ENCODE measurements at places on chromosomes 13 and 19.

DNA sequence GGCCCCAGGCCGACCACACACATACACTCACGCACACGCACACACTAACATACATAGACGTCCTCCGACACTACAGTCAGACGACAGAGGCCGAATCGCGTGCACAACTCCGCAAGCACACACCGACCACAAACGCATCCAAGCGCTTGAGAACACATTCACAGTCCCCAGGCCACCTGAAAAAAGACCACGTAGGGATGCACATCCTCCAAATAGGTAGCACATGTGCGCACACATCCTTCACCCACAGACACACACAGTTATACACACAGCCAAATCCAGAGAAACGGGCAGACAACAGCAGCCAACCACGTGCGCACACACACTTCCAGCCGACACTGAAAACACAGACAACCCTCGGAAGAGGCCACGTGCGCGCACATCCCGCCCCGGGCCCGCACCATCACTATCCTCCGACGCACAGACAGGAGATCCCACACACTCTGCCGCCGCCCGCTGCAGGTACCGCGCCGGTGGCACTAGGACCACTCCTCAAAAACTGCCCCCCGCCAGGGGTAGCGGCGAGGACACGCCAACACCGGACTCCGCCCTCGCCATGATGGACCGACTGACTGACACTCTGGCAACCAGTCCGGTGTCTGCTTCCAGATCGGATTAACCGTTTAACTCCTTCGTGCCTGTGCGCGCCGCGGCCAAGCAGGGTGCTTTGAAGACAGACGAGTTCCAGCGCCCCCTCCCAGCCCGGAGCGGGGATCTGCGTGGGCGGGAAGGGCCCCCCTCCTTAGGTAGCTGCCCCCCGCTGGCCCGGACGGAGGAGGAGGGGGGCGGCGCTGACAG, 493 bp upstream of the PDE4A start:
- peak; percentile 89 for DNase-seq

GRCh38 chr13:29761815-29762214, 88.6 kb downstream of the UBL3 start:
- no peak for DNase-seq

GRCh38 chr13:85806553-85807175, 7.4 kb upstream of the SLITRK6 start:
- DNase-seq, result peak; percentile 45

- DNase-seq, result no peak
Measured at GRCh38 chr13:62113179-62113578, 697.5 kb upstream of the PCDH20 start.

DNA sequence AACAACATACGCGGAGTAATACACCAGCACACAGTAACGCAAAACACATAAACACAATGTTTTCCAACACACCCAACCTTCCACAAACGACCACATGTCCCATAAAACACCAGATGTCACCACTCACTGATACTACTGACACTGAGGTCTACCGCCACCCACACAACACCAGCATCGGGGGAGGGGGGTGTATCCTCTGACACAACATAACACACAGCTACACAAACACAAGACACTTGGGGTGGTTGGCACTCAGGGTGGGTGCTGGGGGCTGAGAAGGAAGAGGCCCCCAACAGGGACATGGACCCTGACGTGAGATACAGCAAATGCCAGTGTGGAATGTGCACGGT, 1.5 kb upstream of the KCNN4 start:
- no peak for DNase-seq

DNA sequence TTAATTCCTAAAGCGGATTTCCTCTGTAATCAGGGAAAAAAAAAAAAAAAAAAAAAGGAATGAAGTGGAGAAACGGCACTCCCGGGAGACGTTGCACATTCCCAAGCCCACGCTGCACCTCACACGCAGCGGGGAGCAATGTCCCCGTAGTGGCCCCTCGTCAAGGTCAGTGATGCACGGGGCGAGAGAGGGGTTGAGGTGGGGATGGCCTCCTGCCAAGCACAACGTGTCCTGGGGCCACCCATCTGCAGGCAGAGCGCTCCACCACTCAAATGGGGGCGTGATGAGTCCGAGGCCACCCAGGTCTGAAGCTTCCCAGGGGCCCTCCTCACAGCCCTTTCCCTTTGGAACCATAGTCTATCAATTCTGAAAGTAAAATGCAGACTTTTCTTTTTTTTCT, 15.1 kb downstream of the PLK5 start:
- DNase-seq, result no peak

DNA sequence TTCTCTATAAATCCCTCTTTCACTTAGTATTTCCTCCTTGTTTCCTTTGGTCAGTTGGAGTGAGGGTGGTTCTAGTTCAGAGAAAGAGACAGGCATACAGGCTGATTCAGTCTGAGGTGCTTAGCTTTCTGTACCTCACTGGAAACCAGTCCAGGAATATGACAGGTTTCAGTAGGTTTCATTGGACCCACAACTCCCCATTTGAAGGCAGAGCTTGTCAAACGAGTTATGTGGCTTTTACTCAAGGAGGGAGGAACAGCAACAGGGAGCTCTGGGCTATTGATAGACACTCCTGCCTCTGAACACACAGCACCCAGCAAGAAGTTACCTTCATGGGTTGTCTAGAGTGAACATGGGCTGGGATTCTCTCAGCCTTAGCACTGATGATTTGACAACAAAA, 14.5 kb downstream of the ACTN4 start:
- no peak for DNase-seq

GRCh38 chr19:3986260-3987041, 1.2 kb upstream of the EEF2 start:
- DNase-seq, result peak; percentile 80

GRCh38 chr13:43003010-43003409, 11.0 kb upstream of the EPSTI1 start:
- no peak for DNase-seq

DNA sequence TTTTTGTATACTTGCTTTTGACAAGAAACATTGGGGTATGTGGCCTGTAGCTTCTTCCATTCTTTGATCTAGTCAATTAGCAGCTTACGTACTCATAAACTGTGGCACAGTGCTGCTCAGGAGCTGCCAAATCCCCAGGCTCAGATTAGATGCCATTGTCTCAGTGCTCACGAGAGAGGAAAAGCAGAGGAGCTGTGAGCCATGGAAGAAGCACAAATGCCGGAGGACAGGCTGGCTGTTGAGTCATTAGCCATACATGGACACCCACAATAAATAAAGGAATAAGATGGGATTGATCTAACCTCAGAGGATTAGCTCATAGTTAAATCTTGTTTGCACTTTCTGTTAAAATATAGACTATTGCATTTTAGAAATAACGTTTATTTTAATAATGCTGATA, 121.7 kb downstream of the POSTN start:
- no peak for DNase-seq

GRCh38 chr13:56923626-56924140, 217.0 kb upstream of the PRR20A start:
- DNase-seq, result no peak

- DNase-seq, result no peak
Measured at GRCh38 chr13:111384441-111385182, 64.2 kb downstream of the TEX29 start.

DNA sequence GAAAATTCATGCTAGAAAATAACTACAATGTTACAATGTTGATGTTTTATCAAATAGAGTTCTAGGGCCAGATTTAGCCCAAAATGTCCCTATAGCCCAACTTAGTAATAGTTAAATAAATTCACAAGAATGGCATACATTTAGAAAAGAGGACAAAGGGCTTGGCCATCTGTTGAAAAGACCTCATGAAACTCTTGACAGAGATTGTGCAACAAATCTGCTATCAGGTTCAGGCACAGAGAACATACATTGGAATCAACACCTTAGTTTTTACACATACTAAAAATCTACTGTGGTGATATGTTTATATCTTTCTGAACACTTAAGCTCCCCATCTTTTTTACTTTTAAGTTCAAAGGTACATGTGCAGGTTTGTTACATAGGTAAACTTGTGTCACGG, 298.3 kb upstream of the DACH1 start:
- DNase-seq, result no peak

DNA sequence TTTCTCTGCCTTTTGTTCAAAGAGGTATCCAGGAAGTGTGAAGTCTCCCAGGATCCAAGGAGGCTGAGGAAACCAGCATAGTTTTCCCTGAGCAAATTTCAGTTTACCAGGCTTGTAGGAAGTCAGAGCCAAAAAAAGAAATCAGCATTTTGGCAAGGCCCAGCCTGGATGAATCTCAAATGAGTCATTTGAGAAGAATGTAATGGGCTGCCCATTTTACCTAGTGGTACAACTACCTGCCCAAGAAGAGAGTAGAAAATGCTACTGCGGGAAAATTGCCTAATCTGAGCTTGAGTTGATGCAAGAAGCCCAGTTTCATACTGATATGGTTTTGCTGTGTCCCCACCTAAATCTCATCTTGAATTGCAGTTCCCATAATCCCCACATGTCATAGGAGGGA, 284.1 kb upstream of the ZNF507 start:
- no peak for DNase-seq

DNA sequence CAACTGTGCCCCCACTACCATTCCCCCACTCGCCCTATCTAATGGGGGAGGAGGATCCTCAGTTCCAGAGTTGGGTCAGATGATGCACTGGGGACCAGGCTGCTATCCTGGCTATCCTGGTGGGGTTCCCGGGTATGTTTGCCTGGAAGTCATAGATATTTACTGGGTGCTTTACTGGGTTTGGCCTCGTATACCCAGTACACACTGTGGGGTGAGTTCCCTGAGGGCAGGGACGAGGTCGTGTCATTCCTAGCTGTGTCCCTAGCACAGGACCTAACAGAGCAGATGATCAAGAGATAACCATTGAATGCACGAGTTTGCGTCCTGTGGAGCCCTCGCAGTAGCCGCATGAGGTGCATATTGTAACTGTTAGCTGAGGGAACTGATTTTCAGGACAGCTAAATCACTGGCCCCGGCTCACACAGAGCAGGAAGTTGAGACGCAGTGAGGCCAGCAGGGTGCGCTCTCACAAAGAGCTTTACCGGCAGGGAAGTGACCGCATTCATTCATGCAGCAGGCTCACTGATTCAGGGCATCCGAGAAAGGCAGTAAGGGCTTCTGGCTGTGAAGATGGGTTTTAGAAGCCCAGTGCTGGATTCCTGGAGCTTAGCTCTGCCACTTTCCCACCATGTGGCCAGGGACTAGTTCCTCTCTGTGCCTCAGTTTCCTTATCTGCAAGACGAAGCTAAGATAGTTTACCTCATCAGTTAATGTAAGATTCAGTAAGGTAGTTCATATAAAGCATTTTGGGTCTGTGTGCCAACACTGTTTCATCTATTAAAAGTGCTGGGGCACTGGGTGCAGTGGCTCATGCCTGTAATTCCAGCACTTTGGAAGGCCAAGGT, 6.0 kb downstream of the RUVBL2 start:
- no peak for DNase-seq

DNA sequence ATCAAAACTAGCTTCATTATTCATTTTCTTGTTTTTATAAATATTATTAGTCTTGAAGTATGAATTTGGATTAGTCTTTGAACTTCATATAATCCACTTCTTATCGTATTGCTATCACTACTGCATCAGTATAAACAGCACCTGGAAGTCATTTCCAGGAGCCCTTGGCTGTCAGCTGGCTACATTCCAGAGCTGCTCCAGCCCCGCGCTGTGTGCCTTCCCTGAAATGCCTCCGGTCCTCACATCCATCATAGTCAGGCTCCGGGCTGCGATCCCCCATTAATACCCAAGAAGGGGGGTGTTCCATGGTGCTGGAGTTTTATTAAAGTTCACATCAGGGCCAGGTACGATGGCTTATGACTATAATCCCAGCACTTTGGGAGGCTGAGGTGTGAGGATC, 124.3 kb upstream of the GJB6 start:
- DNase-seq, result no peak

GRCh38 chr13:67740871-67741535, 510.9 kb upstream of the PCDH9 start:
- DNase-seq, result no peak

DNA sequence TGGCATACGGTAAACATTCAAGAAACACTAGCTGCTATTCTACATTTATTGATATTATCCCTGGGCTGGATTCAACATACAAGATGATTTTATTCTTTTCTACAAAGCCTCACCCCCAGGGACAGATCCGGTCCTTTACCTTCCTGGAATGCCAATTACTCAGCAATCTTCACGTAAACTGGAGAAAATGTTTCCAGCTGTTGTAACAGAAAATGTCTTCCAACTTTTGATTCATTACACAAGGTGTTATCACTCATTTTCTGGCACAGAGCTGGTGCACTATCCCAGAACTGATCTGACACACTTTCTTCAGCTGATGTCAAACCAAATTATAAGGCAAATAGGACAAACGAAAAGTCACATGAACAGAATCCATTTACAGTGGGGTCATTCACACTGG, 33.1 kb downstream of the DCLK1 start:
- no peak for DNase-seq

DNA sequence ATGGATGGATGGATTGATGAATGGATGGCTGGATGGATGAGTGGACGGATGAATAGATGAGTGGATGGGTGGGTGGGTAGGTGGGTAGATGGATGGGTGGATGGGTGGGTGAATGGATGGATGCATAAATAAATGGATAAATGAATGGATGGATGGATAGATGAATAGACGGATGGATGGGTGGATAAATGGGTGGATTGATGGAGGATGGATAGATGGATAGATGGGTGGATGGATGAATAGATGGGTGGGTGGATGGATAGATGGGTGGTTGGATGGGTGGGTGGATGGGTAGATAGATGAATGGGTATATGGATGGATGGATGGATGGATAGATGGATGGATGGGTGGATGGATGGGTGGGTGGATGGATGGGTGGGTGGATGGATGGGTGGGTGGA, 84.9 kb upstream of the ZNF536 start:
- DNase-seq, result no peak

DNA sequence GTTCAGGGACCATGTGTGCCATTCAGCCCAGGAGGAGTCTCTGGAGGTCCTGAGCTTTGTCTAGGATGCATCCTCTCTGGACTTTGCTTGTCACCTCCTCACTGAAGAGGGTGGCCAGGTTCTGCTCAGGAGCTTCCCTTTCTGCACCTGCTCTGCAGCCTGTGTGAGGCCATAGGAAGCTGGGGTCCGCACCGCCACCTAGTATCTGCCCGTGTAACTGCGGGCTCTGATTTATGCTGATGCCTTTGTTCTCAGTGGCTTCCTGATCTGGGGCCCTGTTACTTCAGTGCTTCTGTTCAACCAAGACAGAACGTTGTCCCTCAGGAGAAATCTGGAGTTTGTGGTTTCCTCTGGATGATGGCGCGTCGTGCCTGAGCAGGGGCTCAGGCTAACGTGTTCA, 15.5 kb downstream of the ZNF610 start:
- DNase-seq, result peak; percentile 13

DNA sequence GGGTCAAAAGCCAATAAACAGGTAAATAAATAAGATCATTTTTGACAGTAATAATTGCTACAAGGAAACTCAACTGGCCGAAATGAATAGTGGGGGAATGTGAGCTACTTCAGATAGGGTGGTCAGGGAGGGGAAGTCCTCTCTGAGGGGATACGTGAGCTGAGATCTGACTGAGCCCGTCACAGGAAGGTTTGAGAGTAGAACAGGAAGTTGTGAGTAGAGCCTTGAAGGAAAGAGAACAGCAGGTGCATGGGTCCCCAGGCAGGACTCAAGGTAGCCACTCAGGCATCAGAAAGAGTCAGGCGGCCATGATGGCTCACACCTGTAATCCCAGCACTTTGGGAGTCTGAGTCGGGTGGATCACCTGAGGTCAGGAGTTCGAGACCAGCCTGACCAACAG, 6.3 kb downstream of the IRGQ start:
- no peak for DNase-seq

GRCh38 chr19:13796301-13797057, 1.2 kb downstream of the ZSWIM4 start:
- no peak for DNase-seq
